Activated CD8-positive, alpha-beta memory T cell treated with anti-CD3 and anti-CD28 coated beads, Interleukin-2, amount 10 ng/mL, durations not matched to agents 7 days and 5 days (primary cell): ENCODE measurements at places on chromosomes 13 and 19.
A peak's percentile ranks its signal among the peaks of the same experiment; 100 is the strongest.

- no peak for DNase-seq
Measured at GRCh38 chr13:28356561-28357021, 138.3 kb downstream of the FLT1 start.

GRCh38 chr19:48149430-48149829 is 20.7 kb downstream of the LIG1 start:
- DNase-seq: no peak

DNA sequence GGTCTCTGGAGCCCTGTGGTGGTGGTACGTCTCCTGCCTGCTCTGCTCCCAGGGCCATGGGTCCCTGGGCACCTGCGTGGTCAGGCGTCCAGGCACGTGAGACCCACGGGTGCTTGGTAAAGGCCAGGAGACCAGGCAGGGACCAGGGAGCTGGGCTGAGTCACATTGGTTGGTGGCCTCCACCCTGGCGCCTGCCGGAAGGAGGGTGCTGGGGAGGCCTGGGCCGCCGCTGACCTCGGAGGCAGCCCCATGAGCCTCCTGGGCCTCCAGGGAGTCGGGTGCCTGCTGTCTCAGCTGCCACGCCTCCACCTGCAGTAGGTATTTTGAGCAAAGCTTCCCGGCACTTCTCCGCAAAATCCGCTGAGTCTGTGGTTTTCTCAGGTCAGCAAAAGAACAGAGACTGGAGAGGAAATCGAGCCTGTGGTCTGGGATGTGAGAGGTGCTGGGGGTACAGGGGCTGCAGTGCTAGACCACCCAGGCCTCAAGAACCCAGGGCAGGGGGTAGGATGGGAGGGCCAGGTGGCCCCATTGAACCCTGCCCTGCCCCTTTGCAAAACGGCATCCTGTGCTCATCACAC is 3.6 kb upstream of the PLK5 start:
- DNase-seq: no peak

DNA sequence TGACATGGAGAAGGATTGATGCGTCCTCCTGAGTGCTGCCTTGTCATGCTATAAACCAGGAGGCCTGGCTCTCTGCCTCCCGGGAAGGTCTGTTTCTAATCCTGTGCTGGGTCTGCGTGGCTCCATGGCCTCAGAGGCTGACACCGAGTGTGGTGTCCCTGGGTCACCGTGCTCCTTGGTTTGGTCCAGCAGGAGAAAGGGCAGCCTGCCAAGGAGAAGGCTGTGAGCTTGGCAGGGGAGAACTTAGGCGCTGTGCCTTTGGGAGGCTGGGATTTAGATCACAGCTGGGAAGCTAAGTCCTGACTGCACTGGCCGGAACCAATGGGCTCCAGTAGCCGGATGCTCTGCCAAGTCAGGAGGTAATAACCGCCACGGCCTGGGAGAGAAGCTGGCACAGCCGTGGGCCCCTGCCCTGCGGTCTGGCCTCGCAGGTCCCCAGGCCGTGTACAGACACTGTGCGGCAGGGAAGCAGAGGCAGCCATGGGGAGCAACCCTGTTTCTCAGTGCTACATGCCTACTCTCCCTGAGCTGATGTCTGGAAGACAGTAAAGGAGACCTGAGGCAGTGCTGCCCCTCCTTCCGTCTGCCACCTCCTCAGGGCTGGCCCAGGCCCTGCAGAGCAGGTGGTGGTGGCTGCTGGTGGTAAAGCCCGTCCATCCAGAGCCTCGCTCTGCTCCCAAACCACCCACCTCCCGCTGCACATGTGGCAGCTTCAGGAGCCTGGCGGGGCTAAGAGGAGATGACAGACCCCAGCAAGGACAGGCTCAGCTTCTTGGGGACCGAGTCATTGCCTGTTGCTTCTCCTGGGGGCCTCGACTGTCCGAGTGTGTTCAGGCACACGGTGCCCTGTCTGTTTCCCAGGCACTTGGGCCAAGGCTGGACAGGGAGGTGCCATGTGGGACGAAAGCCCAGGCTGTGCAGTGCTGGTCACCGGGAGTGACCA is 44.9 kb downstream of the C13orf46 start:
- DNase-seq: no peak

DNA sequence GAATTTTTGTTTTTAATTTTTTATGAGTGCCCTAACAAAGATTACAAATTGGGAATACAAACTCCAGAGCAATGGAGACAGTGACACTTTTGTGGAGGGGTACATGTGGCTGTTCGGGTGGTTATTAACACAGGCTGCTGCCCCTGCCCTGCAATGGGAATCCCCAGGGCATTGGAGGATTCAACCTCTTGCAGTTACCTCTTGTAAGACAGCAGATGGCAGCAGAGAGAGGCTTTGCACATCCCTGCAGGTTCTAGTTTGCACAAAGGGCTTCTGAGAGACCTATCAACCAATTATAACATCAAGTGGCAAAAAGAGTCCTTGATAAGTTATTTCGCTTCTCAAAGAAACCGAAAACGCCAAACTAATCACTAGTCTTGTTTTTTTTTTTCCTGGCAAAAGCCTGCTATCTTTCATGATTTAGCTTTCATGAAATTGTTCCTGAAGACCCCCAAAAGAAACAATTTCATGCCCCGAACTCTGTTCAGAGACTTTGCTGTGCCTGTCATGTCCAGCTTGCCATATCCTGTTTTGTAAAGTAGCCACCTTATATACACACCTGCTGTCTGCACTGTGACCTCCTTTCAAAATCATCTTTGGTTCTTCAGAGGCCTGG is 10.4 kb downstream of the GJB2 start:
- DNase-seq: peak; percentile 64

DNA sequence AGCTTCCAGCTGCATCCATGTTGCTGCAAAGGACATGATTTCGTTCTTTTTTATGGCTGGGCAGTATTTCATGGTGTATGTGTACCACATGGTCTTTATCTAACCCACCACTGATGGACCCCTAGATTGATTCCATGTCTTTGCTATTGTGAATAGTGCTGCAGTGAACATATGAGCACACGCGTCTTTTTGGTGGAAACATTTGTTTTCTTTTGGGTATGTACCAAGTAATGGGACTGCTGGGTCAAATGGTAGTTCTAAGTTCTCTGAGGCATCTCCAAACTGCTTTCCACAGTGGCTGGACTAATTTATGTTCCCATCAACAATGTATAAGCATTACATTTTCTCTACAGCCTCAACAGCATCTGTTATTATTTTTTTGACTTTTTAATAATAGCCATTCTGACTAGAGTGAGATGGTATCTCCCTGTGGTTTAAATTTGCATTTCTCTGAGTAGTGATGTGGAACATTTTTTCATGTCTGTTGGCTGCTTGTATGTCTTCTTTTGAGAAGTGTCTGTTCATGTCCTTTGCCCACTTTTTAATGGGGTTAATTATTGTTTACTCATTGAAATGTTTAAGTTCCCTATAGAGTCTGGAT is 6.8 kb upstream of the UBE2L5 start:
- no peak for DNase-seq

- DNase-seq: no peak
Measured at GRCh38 chr13:113761136-113761535, 2.1 kb downstream of the TMEM255B start.

GRCh38 chr19:47509973-47510372 is 4.9 kb downstream of the NAPA start:
- no peak for DNase-seq

DNA sequence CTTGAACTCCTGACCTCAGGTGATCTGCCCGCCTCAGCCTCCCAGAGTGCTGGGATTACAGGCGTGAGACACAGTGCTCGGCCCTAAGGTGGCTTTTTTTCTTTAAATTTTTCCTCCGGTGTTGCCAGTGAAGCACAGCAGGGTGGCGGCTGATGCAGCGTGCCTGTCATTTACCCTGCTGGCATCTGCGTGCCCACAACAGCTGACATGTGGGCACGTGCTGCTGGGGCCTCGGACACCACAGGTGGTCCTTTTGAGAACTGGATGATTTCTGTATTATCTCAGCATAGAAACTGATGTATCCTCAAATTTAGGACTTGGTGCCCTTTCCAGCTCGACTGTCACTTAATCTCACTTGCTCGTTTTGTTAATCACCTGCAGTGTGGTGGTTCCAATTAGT is 31.2 kb upstream of the TEX29 start:
- no peak for DNase-seq

DNA sequence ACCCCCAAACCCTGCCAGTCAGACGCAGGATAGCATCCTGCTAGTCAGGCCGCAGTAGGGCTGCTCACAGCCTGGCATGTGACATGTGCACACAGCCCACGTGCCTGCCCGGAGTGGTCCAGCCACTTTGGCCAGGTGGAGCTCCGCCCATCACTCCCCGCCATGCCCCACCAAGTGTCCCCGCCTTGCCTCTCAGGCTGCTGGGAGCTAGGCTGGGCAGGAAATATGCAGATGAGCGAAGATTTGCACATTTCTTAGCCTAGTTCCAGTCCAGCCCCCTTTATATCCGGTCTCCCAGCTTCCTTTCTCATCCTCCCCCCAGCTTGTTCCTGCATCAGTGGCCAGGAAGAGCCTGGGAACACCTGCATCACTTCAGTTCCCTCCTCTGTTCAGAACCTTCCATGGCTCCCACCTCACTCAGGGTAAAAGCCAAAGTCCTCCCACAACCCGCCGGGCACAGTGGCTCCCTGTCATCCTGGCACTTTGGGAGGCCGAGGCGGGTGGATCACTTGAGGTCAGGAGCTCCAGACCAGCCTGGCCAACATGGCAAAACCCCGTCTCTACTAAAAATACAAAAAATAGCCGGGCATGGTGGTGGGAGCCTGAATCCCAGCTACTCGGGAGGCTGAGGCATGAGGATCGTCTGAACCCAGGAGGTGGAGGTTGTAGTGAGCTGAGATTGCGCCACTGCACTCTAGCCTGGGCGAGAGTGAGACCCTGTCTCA is 2.3 kb upstream of the DOCK6 start:
- no peak for DNase-seq

DNA sequence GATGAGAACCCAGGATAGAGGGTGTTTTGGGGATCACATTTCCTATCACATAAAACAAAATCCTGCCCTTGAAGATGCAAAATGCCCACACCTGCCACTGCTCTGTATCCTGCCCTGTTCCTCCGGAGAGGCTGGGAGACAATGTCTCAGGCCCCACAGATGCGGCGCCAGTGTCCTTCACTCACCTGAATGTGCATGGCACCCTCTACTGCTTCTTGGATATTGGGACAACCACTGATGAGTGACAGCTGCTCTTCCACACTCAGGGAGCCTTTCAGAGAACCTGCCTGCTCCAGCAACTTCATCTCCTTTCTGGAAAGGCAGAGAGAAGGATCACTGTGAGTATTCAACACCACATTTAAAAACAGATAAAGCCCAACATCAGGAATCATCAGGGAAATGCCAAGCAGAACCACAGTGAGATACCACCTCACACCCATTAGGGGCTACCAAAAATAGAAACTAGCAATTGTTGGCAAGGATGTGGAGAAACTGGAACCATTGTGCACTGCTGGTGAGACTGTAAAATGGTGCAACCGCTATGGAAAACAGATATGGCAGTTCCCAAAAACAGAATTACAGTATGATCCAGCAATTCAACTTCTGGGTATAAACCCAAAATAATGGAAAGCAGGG is 36.4 kb downstream of the CRYL1 start:
- DNase-seq: no peak

DNA sequence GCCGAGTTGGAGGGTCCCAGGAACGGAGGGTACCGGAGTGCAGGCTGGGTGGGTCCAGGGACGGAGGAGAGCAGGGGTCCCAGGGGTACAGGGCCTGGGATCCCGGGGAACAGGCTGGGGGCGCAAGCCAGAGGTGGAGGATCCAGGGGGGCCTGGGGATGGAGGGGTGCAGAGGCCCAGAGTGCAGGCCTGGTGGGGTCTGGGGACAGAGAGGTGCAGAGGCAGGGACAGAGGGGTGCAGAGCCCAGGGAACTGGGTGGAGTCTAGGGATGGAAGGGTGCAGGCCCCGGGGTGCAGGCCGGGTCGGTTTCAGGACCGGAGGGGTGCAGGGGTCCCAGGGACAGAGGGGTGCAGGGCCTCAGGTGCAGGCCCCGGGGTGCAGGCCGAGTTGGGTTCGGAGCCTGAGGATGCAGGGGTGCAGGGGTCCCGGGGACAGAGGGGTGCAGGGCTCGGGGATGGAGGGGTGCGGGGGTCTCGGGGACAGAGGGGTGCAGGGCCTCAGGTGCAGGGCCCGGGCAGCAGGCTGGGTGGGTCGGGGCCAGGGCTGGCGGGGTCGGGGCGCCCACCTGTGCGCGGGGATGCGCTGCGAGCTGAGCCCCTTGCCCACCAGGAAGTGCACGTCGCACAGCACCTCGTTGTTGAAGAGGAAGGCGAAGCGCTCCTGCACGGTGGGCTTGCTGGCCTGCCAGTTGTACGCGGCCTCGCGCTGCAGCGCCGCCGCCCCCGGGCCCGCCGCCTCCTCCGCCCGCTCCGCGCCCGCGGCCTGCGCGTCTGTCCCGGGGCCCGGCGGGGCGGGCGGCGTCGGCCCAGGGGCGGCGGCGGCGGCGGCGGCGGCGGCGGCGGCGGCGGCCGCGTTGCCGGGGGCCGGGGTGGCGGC is 545 bp downstream of the BTBD2 start:
- peak; percentile 49 for DNase-seq

- DNase-seq: no peak
Measured at GRCh38 chr13:94196413-94196812, 283.1 kb downstream of the DCT start.

DNA sequence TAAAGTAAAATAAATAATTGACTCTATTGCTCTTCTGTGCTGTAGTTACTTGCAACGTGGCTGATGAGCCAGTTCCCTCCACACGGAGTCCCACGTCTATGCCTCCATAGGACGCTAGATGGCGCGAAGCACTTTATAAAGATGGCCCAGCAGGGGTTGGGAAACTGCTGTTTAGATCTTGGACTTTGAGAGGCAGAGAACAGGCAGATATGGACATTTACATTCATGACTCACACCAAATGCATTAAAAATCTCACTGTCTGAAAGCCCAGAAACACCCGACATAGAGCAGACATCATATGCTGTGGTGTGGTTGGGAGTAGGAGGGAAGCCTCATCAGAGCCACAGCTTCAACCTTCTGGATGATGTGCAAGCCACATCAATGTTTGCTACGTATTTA is 643.1 kb upstream of the ARGLU1 start:
- DNase-seq: peak; percentile 60

GRCh38 chr19:45528744-45529419 is 21.6 kb downstream of the VASP start:
- DNase-seq: no peak

GRCh38 chr19:862581-863314 is 3.3 kb downstream of the CFD start:
- DNase-seq: peak; percentile 90

DNA sequence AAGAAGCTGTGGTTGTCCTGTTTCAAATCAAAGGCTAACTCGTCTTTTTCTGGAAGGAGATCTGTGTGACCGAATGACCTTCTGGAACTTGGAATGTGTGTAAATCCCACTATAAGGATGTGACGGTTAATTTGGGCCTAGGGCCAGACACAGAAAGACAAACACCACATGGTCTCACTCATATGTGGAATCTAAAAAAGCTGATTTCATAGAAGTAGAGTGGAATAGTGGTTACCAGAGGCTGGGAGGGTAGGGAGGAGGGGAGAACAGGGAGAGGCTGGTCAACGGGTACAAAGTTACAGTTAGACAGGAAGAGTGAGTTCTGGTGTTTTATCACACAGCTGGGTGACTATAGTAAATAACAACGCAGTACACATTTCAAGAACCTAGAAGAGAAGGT is 39.3 kb upstream of the RGCC start:
- no peak for DNase-seq
